ENCODE measurements at places on chromosomes 3 and 15.

DNA sequence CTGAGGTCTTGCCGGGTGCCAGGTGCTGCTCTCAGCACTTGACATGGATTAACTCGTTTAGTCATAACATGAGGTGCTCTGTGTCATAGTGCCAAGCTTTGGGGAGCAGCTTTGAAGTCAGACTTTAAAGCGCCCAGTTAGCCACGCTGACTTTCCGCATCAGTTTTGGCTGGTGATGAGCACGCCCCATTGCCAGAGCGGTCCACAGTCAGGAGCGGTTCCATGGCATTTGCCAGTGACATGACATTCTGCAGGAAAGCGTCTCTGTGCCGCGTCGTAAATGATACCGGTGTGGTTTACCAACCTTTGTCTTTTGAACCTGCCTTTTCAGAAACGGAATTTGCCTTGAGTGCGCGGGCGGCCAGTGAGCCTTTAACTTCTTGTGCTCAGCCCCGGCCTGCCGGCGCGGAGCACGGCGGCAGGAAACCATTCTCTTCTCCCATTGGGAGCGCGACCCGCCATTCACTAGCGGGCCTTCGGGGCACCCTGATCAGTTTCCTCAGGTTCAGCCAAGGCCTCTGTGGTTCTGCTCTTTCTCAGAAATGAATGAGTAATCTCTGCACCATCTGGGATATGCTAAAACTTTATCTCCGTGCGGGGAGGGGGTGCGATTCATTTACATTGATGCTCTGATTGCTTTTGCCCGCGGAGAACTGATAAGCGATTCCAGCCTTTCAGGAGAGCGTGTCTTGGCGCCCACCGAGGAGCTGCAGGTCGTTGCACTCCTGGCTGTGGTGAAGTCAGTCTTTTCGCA lies 1.7 kb upstream of the SLC2A2 start:
- peak; percentile 8 for DNase-seq

GRCh38 chr3:66302288-66302687 lies 81.5 kb downstream of the SLC25A26 start:
- DNase-seq: no peak

GRCh38 chr3:46208167-46208704 lies at the start of gene CCR1:
TSS of gene CCR1 (minus strand) at chr3:46208313. CDS start at chr3:46204313, 4,000 bp downstream.
- peak; percentile 13 for DNase-seq

GRCh38 chr15:58576657-58577056 lies 144.9 kb downstream of the LIPC start:
- no peak for DNase-seq

DNA sequence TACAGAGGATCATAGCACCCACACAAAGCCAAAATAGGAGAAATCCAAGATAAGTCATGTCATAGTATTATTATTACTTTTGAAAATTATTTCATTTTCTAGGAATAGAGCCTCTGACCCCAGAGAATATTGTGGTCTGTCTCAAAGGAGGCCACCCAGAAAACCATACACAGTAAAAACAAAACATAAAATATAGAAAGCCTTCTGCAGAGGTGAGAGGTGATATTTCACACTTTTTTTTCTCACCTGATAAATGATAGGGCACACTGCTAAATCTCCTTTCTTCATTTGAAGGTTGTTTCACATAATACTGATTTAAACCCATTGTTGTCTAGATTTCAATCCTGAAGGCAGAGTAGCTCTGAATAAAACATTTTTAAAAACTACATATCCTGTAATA lies 7.0 kb upstream of the CMC1 start:
- no peak for DNase-seq

Data from nephron progenitor cell (in vitro differentiated cells).